Fibroblast of skin of left quadriceps (primary cell): ENCODE measurements at places on chromosomes 5 and 9.

DNA sequence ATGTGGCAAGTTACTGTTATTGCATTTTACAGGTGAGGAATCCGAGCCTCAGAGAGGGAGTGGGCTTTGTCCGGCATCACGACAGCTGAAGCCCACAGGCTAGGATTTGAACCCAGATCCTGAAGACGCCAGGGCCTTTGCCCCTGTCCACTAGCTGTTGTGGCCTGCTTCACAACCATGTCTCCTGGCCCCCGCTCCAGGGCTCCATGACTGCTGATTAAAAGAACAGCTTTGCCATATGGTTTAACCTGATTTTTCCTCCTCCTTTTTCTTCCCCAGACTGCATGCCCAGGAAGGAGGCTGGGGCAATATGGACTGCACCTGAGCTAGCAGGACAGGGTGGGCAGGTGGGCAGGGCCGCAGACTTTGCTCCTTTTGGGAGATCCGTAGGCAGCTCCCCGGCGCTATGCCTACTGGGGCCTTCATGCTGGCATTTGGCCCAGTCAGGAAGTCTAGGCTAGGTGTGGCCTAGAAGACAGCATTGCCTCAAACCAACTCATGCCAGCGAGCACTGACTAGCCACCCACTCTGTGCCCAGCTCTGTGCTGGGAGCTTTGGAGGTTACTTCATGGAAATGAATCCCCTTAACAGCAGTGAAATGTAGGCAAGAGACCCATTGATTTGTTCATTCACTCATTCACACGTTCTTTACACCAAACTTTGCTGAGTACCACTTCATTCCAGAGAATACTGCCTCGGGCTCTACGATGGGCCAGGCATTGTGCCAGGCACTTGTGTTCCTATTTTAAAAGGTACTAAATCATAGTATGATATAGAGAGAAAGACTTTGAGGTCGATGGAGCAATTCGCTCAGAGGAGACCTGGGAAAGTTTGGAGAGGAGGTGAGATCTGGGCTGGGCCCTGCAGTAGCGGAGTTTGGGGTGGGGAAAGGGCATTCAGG, 94.3 kb upstream of the CPEB4 start:
- DNase-seq: no peak

DNA sequence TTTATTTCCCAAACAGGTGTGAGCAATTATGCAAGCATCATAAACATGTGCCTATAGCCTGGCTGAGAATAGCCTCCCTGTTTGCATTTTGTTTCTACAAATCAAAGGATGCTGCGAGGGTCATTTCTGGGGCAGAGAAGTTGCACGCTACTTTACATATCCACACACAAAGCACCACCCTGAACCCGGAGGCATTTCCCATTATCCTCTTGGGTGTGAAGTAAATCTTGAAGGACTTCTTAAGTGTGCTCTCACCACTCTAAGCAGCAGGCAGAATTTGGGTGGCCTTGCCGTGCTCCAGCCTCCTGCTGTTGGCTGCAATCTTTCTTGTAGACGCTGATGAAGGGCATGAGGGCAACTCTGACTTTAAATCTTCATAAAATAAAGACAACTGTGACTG, 124.0 kb upstream of the TLE4 start:
- no peak for DNase-seq

DNA sequence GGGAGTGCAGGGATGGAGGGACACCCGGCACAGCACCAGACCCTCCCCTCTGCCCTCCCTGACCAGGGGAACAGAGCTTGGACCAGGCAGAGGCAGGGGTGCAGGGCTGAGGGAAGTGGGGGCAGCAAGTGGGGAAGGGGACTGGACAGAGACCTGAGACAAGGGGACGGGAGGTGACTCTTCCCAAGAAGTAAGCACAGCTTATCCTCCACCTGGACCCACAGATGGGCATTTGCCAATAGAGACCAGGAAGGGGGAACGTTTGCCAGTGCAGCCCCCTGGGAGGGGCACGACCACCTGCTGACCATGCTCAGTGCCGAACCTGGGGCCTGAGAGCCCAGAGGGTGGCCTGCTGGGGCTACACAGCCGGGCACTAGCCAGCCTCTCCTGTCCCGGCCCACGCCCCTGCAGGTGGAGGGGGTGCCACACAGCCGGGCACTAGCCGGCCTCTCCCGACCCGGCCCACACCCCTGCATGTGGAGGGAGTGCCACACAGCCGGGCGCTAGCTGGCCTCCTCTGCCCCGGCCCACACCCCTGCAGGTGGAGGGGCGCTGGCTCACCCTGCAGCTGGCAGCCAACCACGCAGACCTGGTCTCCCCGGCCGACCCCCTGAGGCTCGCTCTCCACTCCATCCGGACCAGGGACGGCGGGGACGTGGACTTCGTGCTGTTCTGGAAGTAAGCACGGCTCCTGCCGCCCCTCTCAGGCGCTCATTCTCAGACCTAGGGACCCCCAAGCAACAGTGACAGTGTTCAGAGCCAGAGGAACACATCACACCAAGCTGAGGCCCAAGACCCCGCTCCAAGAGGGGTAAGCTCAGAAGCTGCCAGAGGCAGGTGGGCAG, 24.3 kb downstream of the GLT6D1 start:
- DNase-seq: no peak

DNA sequence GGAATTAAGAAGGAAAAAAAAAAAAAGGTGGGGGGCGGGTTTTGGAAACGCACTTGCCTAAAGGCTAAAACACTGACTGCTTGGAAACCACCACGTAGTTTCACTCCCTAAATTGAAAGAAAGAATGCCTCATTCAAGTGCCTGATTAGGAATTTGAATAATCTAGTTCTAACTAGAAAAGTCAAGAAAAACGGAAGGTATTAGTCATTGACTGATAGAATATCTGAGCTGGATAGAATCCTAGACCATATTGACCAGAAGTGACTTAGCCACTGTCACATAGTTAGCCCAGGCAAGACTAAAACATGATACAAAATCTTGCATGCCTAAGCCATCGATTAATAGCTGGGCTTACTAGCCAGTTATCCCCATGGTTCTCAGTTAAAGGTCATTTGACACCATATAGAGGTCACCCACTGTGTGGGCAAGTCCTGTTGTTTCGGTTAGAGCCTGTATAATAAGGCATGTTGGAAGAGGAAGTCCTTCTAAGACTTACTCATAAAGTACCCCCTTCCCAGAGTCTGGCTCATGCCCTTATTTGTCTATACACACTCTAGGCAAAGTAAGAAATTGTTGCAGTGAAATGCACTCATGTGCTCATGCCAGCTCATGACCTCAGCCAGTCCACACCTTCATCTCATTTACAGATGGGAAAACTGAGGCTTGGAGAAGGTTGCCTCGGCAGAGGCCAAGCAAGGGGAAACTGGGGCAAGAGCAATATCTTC, 40.2 kb downstream of the SH3RF2 start:
- DNase-seq: no peak

- DNase-seq: no peak
Observed at GRCh38 chr5:160009591-160009989, 651 bp downstream of the TTC1 start.

DNA sequence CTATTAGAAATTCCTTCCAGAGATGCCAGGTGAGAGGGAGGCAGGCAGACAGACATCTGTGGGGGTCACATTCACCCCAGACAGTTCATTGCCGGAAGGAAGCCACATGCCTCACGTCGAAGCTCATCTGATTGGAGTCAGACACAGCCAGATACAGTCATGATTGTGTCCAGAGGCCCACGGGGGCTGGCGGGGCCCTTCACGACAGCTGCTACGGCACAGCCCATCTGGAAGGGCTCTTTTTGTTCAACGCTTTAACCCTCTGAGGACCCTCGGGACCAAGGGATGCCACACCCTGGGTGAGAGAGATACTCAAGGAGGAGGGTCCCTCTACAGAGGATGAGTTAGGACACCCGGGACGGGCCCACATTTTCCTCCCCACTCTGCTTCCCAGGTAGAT, 31.9 kb upstream of the GABRP start:
- no peak for DNase-seq

DNA sequence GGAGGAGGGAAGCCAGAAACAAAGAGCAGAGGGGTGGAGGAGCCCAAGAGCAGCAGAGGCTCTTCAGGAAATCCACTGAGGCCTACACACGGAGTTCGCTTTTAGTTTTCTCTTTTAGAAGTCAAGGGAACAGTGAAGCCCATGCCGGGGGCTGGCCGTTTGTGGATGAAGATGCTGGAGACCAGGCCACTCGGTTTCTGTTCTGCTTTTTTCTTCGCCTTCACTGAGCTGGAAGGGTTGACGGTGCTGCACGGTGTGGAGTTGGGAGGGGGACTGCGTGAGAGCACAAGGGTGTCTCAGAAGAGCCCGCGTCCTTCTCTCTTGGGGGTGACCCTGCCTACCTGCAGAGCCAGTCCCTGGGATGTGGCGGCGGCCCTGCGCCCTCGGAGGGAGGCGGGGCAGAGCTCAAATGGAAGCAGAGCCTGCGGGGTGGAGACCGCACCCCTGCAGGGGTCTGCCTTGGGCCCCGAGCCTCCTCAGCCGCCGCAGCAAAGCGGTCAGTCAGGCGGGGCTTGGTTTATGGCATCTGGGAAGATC, 68.5 kb upstream of the CACNA1B start:
- DNase-seq: no peak

DNA sequence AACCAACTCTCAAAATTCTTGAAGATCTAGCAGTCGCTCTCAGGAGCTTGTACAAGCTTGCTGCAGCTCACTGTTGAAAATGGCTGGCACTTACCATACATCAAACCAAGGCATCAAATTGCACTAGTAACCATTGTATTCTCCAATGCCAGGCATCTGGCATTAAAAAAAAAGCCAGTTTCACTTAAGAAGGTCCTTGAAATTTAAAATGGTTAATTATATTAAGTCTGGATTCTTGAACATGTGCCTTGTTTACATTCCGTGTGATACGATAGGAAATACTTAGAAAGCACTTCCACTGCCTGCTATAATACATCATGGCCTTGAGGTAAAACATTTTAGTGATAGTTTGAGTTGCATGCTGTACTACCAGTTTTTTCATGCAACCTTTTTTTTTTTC, 300.7 kb downstream of the KDM4C start:
- DNase-seq: no peak

DNA sequence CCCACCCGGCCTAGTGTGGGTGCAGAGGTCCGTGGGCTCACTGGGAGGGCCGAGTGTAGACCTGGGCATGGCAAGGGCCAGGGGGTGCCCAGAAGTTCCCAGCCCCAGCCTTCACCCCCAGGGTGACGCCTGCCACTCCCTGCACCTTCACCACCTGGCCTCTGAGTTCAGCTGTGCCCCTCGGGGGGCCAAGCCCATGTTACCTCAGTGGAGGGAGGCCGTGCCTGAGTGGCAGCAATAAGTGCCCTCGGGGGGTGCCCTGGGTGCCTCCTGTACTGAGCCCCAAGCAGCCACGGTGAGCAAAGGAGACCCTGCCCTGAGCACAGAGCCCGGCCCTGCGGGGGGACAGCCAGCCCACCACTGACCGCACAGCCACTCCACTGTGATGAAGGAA, 10.3 kb upstream of the FCN2 start:
- DNase-seq: no peak

- DNase-seq: no peak
Observed at GRCh38 chr5:35044649-35045048, 3.1 kb downstream of the AGXT2 start.

DNA sequence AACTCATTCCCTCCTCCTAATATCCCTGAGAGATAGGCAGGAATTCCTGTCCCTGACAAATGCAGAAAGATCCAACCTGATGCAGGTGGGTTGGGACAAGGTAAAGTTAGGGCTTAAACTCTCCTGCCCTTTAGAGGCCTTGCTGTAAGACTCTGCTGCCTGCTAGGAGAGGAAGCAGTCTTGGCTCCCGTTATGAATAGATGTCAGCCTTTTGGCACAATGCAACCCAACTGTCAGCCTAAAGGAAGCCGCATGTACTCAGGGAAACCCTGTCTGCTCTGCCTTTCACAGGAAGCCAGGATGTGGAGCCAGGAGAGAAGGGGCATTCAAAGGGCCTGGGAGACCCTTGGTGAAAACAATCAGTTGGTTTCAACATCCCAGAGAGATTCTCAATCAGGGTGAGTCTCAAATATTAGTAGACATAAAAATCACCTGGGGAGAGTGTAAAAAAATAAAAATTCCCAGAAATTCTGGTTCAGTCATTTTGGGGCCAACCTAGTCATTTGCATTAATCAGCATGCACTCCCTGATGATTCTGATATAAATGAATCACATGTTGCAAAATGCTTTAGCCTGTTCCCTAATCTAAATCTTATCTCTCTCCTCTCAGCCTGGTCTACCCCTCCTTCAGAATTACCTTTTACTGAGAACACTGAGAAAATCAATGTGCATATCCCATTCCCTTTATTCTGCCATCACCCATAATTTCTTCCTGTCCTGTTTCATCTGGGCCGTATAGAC, 136.2 kb upstream of the TRIM32 start:
- no peak for DNase-seq

- no peak for DNase-seq
Observed at GRCh38 chr5:62371409-62371808, 32.3 kb downstream of the DIMT1 start.

DNA sequence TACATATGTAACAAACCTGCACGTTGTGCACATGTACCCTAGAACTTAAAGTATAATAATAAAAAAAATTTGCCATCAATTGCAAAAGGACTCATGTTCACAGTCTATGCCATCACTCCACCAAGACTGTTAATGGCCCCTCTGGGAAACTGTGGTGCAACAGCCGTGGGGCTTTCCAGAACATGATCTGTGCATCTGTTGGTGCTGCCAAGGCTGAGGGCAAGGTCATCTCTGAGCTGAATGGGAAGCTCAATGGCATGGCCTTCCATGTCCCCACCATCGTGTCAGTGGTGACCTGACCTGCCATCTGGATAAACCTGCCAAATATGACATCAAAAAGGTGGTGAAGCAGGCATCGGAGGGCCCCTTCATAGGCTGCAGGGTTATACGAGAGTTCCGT, 33.4 kb upstream of the AGXT2 start:
- no peak for DNase-seq

- DNase-seq: no peak
Observed at GRCh38 chr5:95068289-95068910, 216.5 kb downstream of the MCTP1 start.

DNA sequence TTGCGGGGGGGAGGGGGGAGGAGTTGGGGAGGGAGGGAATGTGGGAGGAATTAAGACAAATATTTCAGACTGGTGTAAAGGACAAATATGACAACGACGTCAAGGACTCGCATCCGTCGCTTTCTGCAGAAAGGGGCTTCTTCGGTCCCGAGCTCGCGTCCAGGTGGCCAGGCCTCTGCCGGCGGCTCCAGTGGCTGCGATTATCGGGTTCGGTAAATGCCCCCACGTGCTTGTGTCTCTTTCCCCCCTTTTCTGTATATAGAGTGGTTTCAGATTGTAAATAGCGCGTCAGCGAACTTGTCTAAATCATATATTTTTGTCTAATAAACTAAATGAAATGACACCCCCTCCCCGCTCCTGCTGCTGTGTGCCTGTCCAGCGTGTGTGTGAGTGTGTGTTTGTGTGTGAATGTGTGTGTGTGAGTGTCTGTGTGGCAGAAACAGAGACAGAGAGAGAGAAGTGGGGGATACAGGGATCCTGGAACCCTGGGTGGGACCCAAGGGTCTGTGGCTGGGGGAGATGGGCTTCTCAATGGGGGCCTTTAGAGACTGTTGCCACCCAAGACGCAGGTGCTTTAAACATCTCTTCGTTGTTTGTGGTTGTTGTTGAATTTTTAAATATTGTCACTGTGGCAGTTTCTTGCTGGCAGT, 5.6 kb downstream of the IRX1 start:
- no peak for DNase-seq
